ENCODE measurements at places on chromosomes 16 and 17.
A peak's percentile ranks its signal among the peaks of the same experiment; 100 is the strongest.

GRCh38 chr17:37543637-37544052 lies 54.0 kb downstream of the DUSP14 start:
- DNase-seq: no peak

GRCh38 chr17:40317880-40318829 lies 9.2 kb downstream of the RARA start:
- peak; percentile 88 for DNase-seq

GRCh38 chr16:28878083-28878926 lies at the start of gene ATP2A1:
ATP2A1 (plus strand) TSS chr16:28878488; CDS start chr16:28878672, 184 bp downstream.
- no peak for DNase-seq

DNA sequence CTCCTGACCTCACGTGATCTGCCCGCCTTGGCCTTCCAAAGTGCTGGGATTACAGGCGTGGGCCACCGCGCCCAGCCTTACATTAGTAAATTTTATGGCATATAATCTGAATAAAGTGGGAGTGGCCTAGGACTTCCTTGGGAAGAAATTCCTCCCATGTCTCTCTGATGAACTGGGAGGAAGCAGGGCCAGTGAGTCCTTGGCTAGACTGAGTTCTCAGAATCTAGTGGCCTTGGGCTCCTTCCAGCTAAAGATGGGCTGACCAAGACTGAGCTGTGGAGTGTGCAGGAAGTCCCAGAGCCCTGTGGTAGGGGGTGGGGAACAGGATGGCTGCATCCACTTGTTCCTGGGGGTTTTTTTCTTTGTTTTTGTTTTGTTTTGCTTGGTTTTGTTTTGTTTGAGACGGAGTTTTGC lies 10.0 kb upstream of the NAGLU start:
- no peak for DNase-seq

DNA sequence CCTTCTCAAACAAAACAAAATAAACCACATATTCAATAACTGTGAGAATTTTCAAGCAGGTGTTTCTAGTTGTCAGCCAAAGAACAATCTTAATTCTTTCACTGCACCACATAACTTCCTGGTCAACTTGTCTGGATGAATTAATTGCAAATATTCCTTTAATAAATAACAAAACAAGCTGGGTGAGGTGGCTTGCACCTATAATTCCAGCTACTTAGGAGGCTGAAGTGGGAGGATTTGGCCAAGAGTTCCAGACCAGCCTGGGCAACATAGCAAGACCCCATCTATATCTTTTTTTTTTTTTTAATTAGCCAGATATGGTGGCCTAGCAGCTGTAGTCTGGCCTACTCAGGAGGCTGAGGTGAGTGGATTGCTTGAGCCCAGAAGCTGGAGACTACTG lies 17.0 kb upstream of the PPM1D start:
- DNase-seq: no peak
